Suprapubic skin (tissue), 4 donors: ENCODE measurements at places on chromosomes 6 and 20.

GRCh38 chr6:53382421-53382820 is 33.7 kb upstream of the ELOVL5 start:
- H3K4me3 ChIP-seq: no peak overlapping the region
- no peaks in the 10 kb centered on the region for H3K36me3 ChIP-seq
- no peak overlapping the region for H3K27ac ChIP-seq
- no peaks in the 10 kb centered on the region for H3K27me3 ChIP-seq

DNA sequence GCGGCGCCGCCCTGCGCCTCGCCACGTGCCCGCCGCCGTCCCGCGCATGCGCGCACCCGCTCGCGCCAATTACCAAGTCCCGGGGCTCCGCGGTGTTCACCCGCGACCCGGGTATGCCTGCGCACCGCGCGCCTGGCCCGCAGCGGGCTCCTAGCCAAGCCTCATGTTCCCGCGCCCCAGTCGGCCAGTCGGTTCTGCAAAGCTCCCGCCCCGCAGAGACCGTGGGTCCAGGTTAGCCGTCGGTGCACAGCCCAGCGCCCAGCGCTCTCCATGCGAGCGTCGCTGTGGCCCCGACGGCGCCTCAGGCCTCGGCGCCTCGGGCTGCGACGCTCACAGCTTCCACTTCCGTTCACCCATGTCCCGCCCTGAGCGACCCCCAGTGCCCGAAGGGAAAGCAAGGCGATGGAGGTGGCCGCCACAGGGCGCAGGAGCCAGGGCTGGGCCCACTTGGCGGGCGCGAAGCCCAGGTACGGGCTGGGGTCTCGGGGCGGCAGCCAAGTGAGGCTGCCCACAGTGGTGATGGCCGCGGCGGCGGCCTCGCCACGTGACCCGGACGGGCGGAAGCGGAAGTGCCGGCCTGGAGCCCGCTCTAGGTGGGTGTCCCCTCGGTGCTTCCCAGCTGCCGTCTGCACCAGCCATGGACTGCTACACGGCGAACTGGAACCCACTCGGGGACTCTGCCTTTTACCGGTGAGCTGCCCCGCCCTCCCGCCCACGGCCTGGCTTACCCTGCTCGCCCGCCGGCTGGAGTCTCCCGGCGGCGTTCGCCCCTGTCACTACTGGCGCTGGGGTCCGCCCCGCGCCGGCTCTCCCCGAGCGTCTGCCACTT is at the start of the genes PCED1A and VPS16:
TSS of gene PCED1A (minus strand) at position 518 of the 829 bp plus-strand sequence. CDS start 743 bp downstream, outside the sequence.
TSS of gene VPS16 (plus strand) at position 608 of the 829 bp plus-strand sequence. CDS start at position 638, 30 bp downstream.
- peak within 1 kb of the TSS; percentile 96 for H3K4me3 ChIP-seq
- DNase-seq: peak; percentile 89
- no peaks in the 10 kb centered on the region for H3K27me3 ChIP-seq
- H3K36me3 ChIP-seq: peaks cover 10% of the 10 kb centered on the region
- peaks cover 20% of the 10 kb centered on the region for H3K4me1 ChIP-seq
- peak within 1 kb of the TSS; percentile 86 for H3K27ac ChIP-seq

GRCh38 chr6:53658992-53659391 is 6.6 kb downstream of the KLHL31 start:
- H3K27ac ChIP-seq: no peak overlapping the region
- no peak overlapping the region for H3K4me3 ChIP-seq
- H3K4me1 ChIP-seq: no peaks in the 10 kb centered on the region

GRCh38 chr6:112004201-112005012 is 49.5 kb upstream of the CCN6 start:
- H3K4me3 ChIP-seq: no peak overlapping the region
- peak overlapping the region; percentile 46 for H3K27ac ChIP-seq
- no peak for DNase-seq
- no peaks in the 10 kb centered on the region for H3K4me1 ChIP-seq
- no peaks in the 10 kb centered on the region for H3K36me3 ChIP-seq

DNA sequence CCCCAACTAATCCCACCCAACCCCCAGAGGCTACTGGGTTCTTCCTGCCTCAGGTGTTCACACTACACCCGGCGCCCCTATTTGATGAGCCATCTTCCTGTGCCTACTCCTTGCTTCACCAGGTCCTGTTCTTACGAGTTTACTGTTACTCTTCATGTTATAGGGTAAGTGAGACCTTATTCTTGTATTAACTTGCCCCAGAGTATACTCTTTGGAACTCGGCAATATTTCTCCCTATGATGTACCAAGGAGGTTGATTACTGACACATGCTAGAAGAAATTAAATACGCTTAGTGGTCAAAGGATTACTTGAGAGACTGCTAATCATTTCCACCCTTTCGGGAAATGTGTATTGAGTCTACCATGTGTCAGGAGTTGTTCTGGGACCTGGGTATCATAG is 8.9 kb downstream of the RING1 start:
- H3K27ac ChIP-seq: no peak overlapping the region
- H3K27me3 ChIP-seq: peaks cover 10% of the 10 kb centered on the region
- H3K36me3 ChIP-seq: no peaks in the 10 kb centered on the region

DNA sequence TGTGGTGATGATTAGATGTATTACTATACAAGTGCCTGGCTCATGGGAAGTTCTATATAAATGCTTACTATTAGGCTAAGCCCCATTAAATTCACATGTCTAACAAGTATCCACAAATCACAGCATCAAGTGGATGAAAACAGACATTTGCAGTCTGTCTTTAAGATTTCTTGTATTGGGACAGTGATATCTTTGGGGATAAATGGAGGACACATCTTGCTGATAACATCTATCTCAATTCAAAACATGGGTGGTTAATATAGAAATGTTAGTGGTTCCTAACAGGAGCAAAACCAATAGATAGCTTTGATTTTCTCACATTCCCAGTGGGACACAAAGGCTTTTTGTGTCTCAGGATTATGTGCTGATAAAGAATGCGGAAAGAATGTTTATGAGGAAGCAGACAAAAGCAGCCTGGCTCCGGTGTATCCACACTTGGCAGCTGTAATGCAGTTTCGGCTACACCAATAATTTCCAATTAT is 29.3 kb downstream of the PTPRK start:
- peak overlapping the region; percentile 55 for H3K27ac ChIP-seq
- no peaks in the 10 kb centered on the region for H3K36me3 ChIP-seq
- peaks cover 20% of the 10 kb centered on the region for H3K4me1 ChIP-seq
- H3K4me3 ChIP-seq: peak overlapping the region; percentile 36
- no peak for DNase-seq

GRCh38 chr6:53205778-53206177 is 57.1 kb upstream of the GCM1 start:
- no peaks in the 10 kb centered on the region for H3K4me1 ChIP-seq
- H3K4me3 ChIP-seq: no peak overlapping the region
- no peak overlapping the region for H3K27ac ChIP-seq
- DNase-seq: no peak
- H3K36me3 ChIP-seq: no peaks in the 10 kb centered on the region

DNA sequence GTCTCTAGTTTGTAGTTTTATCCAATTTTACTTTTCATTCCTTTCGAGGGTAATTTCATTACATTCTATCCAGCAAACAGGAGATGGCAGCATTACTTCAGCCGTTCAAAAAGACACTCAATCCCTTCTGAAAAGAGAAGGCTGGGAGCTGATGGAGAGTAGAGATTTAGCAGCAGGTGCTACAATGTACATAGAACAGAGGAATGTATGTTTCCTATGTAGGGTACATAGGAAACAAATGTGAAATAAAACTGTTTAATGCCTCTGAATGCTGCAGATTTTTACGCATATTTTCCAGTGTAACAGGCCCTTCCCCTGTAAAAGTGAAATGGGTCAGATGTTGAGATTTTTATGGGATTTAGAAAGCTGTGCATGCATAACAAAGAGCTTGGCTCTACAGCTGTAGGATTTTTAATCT is 16.0 kb downstream of the RPS12 start:
- no peaks in the 10 kb centered on the region for H3K27me3 ChIP-seq
- H3K36me3 ChIP-seq: no peaks in the 10 kb centered on the region
- H3K4me1 ChIP-seq: no peaks in the 10 kb centered on the region
- DNase-seq: no peak
- H3K27ac ChIP-seq: no peak overlapping the region
- no peak overlapping the region for H3K4me3 ChIP-seq

GRCh38 chr20:49045440-49046086 is 549 bp upstream of the CSE1L start:
- peak overlapping the region; percentile 95 for H3K4me3 ChIP-seq
- peak overlapping the region; percentile 96 for H3K27ac ChIP-seq
- DNase-seq: no peak
- peaks cover 18% of the 10 kb centered on the region for H3K4me1 ChIP-seq
- no peaks in the 10 kb centered on the region for H3K36me3 ChIP-seq

GRCh38 chr6:16437984-16438383 is 199.6 kb downstream of the GMPR start:
- no peaks in the 10 kb centered on the region for H3K36me3 ChIP-seq
- H3K4me3 ChIP-seq: no peak overlapping the region
- H3K27me3 ChIP-seq: no peaks in the 10 kb centered on the region
- H3K27ac ChIP-seq: no peak overlapping the region
- peaks cover 25% of the 10 kb centered on the region for H3K4me1 ChIP-seq

GRCh38 chr6:110368284-110368683 is 10.1 kb upstream of the METTL24 start:
- H3K36me3 ChIP-seq: no peaks in the 10 kb centered on the region
- H3K27ac ChIP-seq: no peak overlapping the region
- no peak overlapping the region for H3K4me3 ChIP-seq
- no peaks in the 10 kb centered on the region for H3K4me1 ChIP-seq
- peaks cover 2% of the 10 kb centered on the region for H3K27me3 ChIP-seq

DNA sequence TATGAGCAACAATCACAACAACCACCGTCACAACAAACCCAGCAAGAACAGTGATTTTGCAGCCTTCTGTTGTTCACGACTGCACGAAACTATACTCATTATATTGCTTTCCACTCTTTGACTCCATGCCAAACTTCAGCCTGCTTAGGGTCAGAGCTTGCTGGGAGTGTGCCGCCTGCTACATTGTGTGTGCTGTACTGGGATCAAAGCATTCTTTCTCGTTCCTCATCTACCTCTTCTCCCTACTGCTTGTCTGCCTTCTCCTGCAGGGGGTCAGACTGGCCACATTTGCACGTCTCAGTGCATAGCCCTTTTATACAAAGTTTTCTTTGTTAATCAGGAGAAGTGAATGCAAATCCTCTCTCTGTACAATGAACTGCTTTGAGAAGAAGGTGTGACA is 401.6 kb upstream of the CITED2 start:
- H3K27me3 ChIP-seq: no peaks in the 10 kb centered on the region
- H3K4me1 ChIP-seq: no peaks in the 10 kb centered on the region
- H3K36me3 ChIP-seq: no peaks in the 10 kb centered on the region
- no peak overlapping the region for H3K4me3 ChIP-seq
- H3K27ac ChIP-seq: no peak overlapping the region
- DNase-seq: no peak

GRCh38 chr6:113276601-113277000 is 580.5 kb upstream of the MARCKS start:
- H3K36me3 ChIP-seq: no peaks in the 10 kb centered on the region
- H3K4me1 ChIP-seq: no peaks in the 10 kb centered on the region
- no peak overlapping the region for H3K4me3 ChIP-seq
- no peak for DNase-seq

GRCh38 chr6:129845696-129846095 is 15.4 kb downstream of the TMEM244 start:
- H3K27ac ChIP-seq: no peak overlapping the region
- H3K4me1 ChIP-seq: no peaks in the 10 kb centered on the region
- no peaks in the 10 kb centered on the region for H3K27me3 ChIP-seq
- DNase-seq: no peak

- no peaks in the 10 kb centered on the region for H3K36me3 ChIP-seq
- no peaks in the 10 kb centered on the region for H3K27me3 ChIP-seq
- H3K27ac ChIP-seq: peak overlapping the region; percentile 85
Observed at GRCh38 chr6:150866147-150866990, 867 bp downstream of the MTHFD1L start.

DNA sequence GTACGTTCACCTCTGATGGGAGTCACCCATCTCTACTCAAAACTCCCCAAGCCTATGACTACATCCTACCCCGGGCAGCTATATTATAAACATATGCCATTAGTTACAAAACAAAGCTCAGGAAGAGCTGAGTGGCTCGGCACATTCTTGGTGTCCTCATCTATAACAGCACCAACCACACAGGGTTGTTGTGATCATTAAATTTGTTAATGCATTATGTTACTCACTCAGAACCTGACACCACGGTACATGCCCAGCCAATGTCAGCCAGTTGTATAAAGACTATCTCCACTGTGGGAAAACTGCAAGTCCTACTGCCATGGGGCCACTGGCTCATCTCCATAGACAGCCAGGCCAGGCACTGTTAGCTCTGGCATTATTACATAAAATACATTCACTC is 7.7 kb downstream of the CDK5RAP1 start:
- no peak for DNase-seq
- no peak overlapping the region for H3K27ac ChIP-seq
- H3K4me1 ChIP-seq: no peaks in the 10 kb centered on the region
- peaks cover 62% of the 10 kb centered on the region for H3K36me3 ChIP-seq
- no peaks in the 10 kb centered on the region for H3K27me3 ChIP-seq
- H3K4me3 ChIP-seq: no peak overlapping the region
